ENCODE measurements at places on chromosomes 13 and 19.

GRCh38 chr13:97127842-97128241 lies 94.3 kb upstream of the MBNL2 start:
- no peak for DNase-seq

DNA sequence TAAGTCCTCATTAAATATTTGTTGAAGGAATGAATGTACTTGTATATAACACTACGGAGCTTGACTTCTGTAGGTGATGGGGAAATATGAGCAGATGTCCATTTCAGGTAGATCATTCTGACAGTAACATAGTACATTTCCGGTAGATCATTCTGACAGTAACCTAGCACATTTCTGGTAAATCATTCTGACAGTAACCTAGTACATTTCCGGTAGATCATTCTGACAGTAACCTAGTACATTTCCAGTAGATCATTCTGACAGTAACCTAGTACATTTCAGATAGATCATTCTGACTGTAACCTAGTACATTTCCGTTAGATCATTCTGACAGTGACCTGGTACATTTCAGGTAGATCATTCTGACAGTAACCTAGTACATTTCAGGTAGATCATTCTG lies 2.5 kb downstream of the PHF11 start:
- DNase-seq, result no peak

DNA sequence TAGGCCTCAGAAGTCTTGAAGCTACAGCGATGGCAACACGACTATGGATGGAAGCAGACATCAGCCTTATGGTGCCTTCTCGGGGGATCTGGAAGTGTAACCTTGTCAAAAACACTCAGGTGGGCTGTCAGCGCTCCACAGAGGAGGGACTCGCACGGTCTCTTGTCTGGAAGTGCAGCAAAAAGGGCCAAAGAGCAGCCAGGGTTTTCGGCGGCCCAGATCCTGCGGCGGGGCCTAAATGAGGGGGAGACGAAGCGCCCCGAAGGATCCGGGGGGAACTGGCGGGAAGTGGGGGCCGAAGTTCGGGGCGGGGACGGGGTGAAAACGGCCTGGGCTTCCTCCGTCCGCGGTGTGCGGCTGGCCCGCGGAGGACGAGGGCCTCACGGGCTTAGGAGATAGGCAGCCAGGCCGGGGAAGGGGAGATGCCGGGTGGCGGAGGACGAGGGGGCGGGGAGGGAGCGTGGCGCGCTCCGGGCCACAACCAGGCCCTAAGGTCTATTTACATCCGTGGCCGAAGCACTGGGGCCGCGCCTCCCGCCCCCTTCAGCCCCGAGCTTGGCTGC lies 637 bp downstream of the RANBP3 start:
- no peak for DNase-seq

DNA sequence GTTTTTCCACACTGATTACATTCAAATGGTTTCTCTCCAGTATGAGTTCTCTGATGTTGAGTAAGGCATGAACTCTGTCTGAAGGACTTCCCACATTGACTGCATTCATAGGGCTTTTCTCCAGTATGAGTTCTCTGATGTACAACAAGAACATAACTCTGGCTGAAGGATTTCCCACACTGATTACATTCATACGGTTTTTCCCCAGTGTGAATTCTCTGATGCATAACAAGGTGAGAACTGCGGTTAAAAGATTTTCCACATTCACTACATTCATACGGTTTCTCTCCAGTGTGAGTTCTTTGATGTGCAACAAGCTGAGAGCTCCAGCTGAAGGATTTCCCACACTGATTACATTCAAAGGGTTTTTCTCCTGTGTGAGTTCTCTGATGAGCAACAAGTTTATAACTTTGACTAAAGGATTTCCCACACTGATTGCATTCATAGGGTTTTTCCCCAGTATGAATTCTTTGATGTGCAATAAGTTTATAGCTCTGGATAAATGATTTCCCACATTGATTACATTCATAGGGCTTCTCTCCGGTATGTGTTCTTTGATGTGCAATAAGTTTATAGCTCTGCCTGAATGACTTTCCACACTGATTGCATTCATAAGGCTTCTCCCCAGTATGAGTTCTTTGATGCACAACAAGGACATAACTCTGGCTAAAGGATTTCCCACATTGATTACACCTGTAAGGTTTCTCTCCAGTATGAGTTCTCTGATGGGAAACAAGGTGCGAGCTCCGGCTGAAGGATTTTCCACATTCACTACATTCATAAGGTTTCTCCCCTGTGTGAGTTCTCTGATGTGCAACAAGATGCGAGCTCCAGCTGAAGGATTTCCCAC lies 23.5 kb downstream of the ZNF180 start:
- no peak for DNase-seq

DNA sequence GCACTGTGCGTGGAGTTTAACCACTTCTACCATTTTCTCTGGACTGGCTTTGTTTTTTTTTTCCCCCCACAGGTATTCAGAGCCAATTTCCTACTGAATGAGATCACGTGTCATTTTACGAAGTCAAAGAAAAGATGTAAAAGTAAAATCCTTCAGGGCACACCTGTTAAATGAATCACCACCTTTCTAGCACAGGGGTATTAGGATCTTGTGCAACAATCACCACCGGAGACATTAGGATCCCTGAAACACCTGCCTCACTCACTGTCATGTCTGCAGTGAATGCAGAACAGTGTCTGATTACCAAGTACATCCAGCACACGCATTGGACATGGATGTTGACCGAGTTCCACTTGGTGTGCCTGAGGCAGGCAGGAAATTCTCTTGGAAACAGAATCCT lies 17.2 kb downstream of the BRD4 start:
- no peak for DNase-seq

DNA sequence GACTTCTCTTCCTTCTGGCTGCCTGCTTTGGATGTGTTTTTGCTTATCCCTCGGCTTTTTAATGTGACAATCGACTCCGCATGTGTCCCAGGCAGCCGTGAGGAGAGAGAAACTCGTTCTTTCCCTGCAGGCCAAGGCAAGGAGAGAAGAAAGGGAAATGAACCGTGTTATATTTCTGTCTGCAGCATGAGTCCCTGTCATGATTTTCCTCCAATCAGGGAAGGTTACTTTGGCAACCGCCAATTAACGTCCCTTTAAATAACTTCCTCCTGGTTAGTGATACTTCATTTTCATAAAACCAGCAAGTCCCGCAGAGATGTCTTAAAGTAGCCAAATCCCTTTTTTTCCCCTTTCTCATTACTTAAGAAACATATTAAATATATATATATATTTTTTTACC lies 42.6 kb downstream of the RFC3 start:
- no peak for DNase-seq

DNA sequence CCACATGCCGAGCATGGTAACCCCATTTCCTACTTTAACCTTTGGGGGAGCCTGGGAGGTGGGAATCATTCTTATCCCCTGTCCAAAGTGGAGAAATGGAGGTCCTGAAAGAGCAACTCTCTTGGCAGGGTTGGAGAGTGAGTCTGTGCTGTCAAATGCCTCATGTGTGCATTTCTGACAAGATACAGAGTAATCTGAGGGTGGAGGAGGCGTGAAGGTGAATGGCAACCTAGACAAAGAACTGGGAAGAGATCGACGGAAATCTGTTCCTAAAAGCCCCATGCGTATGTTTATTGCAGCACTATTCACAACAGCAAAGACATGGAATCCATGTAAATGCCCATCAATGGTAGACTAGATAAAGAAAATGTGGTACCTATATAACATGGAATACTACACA lies 63.8 kb upstream of the USP29 start:
- DNase-seq, result no peak

DNA sequence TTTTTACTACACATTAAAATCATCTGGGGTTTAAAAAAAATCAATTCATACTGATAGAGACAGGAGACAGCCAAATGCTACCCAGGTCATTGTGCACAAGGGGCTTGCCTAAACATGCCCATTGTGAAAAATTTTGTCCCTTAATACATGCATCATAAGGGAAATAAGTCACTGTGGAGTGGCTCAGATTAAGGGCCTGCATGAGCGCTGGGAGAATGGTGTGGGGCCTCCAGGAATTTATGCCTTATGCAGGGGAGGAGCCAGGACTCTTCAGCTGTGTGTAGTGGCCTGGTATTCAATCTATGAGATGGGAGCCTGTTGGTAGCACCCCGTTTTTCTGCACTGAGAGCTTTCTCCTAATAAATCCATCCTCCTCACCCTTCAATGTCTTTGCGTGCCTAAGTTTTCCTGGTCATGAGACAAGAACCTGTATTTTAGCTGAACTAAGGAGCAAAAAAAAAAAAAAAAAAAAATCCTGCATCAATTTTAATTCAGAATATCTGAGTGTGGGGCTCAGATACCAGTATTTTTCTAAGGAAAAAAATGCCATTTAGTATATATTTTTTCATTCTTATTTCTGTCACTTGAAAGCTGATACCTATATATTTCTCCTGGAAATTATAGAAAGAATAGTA lies 997.6 kb upstream of the ATXN8OS start:
- no peak for DNase-seq

DNA sequence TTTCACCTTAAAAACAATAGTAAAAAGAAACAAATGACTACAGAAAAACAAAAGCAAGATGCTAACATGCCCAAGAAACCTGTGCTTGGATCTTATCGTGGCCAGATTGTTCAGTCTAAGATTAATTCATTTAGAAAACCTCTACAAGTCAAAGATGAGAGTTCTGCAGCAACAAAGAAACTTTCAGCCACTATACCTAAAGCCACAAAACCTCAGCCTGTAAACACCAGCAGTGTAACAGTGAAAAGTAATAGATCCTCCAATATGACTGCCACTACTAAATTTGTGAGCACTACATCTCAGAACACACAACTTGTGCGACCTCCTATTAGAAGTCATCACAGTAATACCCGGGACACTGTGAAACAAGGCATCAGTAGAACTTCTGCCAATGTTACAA lies 6.0 kb downstream of the CKAP2 start:
- DNase-seq, result no peak

DNA sequence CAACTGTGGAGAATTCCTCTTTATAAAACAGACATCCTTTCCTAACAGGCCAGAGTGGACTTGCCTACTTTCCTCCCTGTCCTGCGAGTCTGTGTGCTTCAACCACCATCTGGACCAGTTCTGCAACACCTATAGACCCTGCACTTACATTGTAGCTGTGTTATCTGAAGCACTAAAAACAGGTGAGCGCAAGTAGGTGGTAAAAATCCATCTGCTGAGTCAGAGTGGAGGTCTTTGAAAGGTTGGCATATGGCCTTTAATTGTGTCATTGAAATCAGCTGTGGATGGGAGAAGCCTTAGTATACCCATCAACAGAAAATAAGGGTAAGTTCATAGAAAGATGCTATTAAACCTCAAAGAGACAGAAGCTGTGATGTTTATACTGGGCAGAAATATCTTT lies 7.6 kb upstream of the NALCN start:
- DNase-seq, result no peak

- no peak for DNase-seq
Measured at GRCh38 chr13:27921421-27921960, 1.7 kb downstream of the PDX1 start.

DNA sequence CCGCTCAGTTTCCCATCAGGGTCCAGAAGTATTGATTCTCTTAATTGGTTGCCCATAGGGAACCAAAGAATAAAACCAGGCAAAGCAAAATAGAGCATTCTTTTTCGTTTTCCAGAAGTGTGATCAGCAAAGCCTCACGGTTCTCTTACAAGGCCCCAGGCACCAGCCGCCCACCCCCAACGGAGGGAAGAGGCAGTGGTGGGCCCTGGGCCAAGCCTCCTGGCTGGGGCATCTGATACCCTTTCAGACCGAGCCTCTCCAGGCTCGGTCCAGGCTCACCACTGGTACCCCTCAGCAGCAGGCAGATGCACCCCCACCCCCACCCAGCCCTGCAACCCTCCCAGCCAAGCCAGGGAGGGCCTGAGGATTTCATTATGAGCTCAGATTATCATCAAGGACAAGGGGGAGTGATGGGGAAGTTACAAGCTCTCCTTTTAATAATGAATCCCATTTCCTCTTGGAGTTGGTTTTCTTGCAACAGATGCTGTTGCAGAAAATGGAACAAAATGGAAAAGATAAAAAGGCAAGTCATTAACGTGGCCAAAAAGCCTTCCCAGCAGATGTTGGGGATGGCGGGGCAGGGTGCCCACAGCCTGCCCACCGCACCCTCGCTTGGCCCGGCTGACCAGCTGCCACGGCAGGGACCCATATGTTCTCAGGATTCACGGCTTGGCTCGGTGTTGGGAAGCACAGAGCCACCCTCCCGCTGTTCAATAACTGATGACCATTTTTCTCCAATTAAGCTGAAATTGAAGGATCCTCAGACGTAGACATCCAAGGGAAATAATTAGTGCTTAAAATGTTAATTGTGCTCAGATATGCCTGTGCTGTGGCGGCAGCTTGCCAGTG lies 45.9 kb upstream of the KCTD15 start:
- DNase-seq, result no peak

DNA sequence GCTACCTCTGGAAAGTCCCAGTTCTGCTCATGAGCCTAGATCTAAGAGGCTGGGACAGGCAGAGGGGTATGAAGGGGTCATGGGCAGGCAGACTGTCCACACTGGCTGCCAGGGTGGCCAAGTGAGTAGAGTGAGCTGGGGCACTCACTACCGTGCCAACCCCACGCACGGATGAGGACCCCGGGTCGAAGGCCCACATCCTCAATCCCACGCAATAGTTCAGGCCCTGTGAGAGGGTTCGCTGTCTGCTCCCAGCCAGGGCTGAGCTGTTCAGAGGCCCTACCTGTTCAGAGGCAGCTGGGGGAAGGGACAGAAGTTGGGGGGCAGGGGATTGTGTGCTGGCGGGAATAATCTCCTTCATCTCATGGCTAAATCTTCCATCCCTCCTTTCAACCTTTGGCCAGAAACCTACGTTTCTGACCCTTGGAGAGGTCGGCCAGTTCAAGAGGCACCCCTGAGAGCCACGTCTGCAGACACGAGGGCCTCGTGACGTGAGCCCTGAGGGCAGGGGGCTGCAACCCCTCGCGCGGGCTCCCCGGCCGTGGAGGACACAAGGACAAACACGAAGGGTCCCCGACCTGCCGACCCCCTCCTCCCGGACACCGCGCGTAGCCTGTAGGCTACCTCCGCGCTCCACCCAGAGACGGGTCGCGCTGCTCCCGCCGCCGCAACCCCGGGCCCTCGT lies 1.0 kb upstream of the RPS5 start:
- DNase-seq, result no peak

DNA sequence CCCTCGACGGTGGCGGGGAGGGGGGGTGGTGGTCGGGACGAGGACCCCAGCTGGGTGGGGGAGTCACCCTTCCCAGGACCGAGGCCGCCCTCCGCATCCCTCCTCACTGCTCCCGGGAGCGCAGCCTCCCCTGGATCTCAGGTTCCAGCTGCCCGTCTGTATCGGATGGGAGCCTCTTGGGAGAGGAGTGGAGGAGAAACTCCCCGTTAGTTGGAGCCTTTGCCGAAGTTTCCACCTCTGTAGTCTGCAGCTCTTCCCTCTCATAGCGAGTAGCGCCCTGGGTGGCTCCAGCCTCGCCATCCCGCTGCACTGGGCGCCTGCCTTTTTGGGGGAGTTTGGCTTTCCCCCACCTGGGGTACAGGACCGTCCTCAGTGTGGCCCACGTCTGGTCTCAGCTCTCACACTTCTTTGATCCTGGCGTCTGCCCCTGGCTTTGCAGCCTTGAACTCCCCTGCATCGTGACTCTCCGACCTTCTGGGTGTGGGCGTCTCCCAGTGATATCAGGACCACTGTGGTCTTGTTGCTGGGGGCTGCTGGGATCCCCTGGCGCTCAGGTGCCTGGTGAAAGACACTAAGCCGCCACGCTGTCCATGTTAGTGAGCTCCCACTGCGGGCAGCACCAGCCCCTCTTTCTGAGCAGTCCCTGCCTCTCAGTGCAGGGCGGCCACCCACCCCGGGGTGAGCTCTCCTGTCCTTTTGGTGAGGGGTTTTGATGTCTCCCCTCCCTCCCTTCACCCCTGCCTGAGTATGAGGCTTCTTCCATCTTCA lies 1.1 kb downstream of the CNOT3 start:
- DNase-seq, result no peak

- no peak for DNase-seq
Measured at GRCh38 chr13:112642090-112642460, 47.8 kb upstream of the ATP11A start.

GRCh38 chr19:54255105-54255775 lies 1.8 kb downstream of the LILRB5 start:
- no peak for DNase-seq

All from activated CD8-positive, alpha-beta memory T cell treated with anti-CD3 and anti-CD28 coated beads for 1 hour (primary cell).